ENCODE measurements at places on chromosomes 4 and X. TPM values are rescaled to one million over a fixed set of nuclear protein-coding genes. Genes with fewer than 3 reads are reported as not detected.

CFAP47 gene
- not detected for total RNA-seq

SH3TC1 gene
- 18.4 TPM for total RNA-seq

DNA sequence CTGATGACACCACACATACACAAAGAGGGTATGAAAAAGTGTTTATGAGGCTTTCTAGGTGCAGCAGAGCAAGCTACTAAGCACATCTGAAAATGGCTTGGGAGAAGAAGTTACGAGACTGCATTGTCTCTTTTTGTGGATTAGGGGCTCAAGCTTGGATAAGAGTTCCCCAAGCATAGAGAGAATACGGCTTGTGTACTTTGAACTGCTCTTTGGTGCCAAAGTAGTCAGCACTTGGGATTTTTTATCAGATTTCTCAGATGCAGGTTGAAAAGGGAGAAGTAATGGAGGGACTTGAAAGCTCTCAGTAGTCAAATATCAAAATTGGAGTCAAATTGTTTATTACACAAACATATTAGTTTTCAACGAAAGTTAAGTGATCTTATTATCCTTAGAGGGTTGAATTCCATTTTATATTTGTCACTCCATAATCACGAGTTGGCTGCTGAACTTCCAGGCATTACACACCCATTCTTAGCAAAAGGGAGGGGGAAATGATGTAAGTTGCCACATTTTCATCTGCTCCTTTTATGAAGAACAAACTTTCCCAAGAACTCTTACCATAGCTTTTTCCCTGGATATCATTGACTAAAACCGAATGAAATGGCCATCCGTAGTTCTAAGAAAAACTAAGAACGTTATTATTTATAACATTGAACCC is 1904.9 kb downstream of the PCDH7 start:
- no peak for DNase-seq

DNA sequence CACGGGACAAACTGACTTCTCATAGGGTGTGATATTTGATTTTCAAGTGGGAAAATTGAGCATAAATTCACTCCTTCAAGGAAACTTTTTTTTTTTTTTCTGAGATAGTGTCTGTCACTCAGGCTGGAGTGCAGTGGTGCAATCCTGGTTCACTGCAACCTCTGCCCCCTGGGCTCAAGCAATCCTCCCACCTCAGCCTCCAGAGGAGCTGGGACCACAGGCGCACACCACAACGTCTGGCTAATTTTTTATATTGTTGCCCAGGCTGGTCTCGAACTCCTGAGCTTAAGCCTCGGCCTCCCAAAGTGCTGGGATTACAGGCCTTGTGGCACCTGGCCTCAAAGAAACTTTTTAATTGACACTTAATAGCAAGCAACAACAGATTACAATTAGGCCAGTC is 13.8 kb downstream of the CLDN34 start:
- DNase-seq = no peak

- no peak for DNase-seq
These were observed 66.5 kb downstream of the DMP1 start for GRCh38 chr4:87716371-87717265.

- no peak for DNase-seq
These were observed 2.7 kb downstream of the GEMIN8 start for GRCh38 chrX:14027036-14027435.
